Thymus (tissue), 14 donors: ENCODE measurements at places on chromosomes 6 and 20. TPM values are rescaled to one million over a fixed set of nuclear protein-coding genes. Genes with fewer than 3 reads are reported as not detected.

The DSP gene
- 40.7 TPM for total RNA-seq

The TAF4 gene
- total RNA-seq = 3.4 TPM

The SMOC2 gene
- total RNA-seq = 5.4 TPM

GRCh38 chr6:16901782-16902181, 140.5 kb upstream of the ATXN1 start:
- no peaks in the 10 kb centered on the region for H3K36me3 ChIP-seq
- DNase-seq = no peak
- H3K4me3 ChIP-seq = no peak overlapping the region
- no peaks in the 10 kb centered on the region for H3K27me3 ChIP-seq

DNA sequence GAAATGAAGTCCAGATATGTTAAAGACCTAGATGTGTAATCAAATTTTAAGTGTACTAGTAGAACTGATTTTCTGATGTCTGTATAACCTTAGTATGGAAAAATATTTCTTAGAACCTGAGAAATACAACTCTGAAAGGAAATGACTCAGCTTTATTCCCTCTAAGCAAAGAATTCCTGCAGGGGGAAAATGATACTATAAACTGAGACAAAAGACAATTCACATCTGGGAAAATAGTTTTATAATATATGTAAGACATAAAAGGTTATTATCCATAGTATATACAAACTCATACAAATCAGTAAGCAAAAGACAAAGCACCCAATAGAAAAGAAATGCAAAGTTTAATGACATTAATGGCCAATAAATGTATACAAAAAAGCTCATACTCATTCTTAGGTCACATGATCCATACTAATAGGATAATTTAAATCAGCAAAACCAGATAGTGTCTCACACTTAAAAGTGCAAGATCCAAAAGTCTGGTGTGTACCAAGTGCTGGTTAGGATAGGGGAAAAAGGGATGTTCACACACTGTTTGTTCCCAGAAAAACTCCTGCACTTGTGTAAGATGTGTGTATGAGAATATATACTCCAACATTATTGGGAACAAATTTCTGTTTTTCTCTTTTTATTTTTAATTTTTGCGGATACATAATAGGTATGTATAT, 22.6 kb downstream of the RNF217 start:
- no peaks in the 10 kb centered on the region for H3K4me1 ChIP-seq
- no peak for DNase-seq
- no peak overlapping the region for H3K4me3 ChIP-seq
- no peak overlapping the region for H3K27ac ChIP-seq
- H3K27me3 ChIP-seq = no peaks in the 10 kb centered on the region

- no peaks in the 10 kb centered on the region for H3K27me3 ChIP-seq
- H3K27ac ChIP-seq = no peak overlapping the region
- H3K36me3 ChIP-seq = no peaks in the 10 kb centered on the region
- DNase-seq = no peak
- no peak overlapping the region for H3K4me3 ChIP-seq
Measured at GRCh38 chr6:4264081-4264480, 128.7 kb upstream of the ECI2 start.

DNA sequence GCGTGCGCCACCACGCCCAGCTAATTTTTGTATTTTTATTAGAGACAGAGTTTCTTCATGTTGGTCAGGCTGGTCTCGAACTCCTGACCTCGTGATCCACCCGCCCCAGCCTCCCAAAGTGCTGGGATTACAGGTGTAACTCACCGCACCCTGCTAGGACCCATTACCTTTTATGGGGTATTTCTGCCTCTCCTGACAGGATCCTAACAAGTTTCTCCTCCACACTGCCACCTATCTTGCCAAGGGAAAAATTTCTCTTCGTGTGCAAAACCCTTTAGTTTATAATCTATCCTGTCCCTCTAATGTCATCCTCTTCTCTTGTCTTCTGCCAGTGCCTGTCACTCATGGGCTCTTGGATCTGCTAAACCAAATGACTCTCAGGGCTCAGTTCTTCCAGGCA, 1.9 kb downstream of the STMND1 start:
- H3K36me3 ChIP-seq = no peaks in the 10 kb centered on the region
- H3K27me3 ChIP-seq = peaks cover 16% of the 10 kb centered on the region
- H3K4me1 ChIP-seq = no peaks in the 10 kb centered on the region
- DNase-seq = no peak

The NOTCH4 gene
- 2.5 TPM for total RNA-seq

The FAM217A gene
- total RNA-seq = under 0.01 TPM

The CALHM6 gene
- 43.4 TPM for total RNA-seq

DNA sequence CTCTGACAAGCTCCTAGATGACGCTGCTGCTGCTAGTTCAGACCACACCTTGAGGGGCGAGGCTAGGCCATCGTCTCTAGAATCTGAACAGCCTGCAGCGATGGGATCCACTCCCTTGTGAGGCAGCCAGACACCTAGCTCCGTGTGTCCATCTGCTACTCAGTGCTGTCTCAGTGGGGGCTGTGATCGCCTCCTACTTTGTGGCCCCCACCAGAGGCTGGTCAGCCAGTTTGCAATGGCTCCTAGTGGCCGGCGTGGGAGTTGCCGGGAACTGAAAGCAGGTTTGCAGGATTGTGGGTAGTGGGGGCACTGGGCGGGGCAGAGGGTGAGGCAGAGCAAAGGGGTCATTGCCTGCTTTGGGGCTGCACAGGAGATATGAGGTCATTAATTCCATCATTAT, 2.8 kb downstream of the CCN5 start:
- no peak overlapping the region for H3K27ac ChIP-seq
- no peak overlapping the region for H3K4me3 ChIP-seq
- H3K36me3 ChIP-seq = no peaks in the 10 kb centered on the region
- no peak for DNase-seq
- no peaks in the 10 kb centered on the region for H3K27me3 ChIP-seq
- no peaks in the 10 kb centered on the region for H3K4me1 ChIP-seq

The TRIM27 gene
- total RNA-seq = 48.6 TPM

GRCh38 chr20:4113615-4114603, 98.6 kb upstream of the RNF24 start:
- no peak for DNase-seq
- no peak overlapping the region for H3K4me3 ChIP-seq
- no peaks in the 10 kb centered on the region for H3K36me3 ChIP-seq
- no peaks in the 10 kb centered on the region for H3K27me3 ChIP-seq

The STX11 gene
- 3.2 TPM for total RNA-seq

DNA sequence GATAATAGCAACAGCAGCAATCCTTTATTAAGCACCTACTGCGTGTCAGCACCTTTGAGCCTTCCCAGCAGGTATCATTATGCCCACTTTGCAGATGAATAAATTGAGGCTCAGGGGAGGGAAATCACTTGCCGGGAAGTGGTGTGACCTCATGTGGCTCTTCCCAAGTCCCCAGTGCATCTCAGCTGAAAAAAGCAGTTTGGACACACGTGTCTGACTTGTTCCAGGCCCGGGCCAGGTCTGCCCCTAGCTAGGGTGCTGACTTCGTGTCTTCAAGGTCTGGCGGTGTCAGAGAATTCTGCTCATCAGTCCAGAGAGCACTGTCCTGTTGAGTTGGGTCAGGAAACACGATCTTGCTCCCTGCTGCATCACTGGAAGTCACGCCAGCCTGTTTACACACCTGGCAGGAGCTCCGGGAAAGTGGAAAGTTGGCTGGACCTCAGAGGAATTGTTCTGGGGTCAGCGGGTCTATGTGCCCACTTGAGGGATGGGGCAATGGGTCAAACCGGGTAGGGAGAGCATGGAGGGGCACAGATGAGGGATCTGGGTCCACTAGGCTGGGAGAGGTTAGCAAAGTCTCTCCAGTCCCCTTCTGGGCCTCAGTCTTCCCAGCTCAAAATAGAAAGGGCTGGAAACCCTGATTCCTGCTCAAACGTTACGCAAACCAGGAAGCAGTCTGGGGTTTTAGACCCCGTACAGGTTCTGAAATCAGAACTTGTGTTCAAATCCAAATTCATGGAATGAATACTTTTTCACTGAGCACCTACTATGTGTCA, 10.5 kb downstream of the SLC13A3 start:
- no peak overlapping the region for H3K27ac ChIP-seq
- no peaks in the 10 kb centered on the region for H3K36me3 ChIP-seq
- no peak for DNase-seq
- H3K4me1 ChIP-seq = no peaks in the 10 kb centered on the region
- no peak overlapping the region for H3K4me3 ChIP-seq
- H3K27me3 ChIP-seq = no peaks in the 10 kb centered on the region

DNA sequence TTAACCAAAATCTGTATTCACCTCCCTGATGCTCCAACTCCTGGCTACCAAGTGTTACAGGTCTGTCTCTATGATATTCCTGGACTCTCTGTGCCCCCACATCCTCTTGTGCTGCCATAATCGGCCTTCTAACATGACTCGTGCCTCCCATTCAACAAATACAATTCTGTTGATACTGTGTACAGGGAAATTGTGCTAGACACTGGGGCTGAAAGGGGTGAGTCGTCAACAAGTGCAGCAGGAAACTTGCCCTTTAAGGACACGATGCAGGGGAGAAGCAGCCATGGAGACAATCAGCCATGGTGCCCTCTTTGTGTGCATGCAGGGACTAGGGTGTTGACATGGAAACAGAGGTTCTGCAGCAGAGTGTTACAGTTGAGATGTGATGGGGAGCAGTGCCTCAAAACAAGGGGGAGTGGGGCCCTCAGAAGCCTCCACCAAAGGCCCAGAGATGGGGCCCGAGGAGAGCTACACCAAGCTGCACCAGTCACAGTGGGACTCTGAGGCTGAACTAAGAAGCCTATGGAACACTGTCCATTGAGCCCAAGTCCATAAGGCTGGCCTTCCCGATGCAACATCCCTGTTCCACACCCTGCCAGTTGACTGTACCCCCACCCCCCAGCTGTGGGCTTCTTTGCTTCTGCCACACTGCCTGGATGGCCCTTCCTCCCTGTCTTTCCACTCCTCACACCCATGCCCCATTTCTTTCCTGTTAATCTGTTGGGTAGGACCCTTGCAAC, 3.1 kb downstream of the PCED1A start:
- H3K27me3 ChIP-seq = no peaks in the 10 kb centered on the region
- no peak for DNase-seq
- H3K27ac ChIP-seq = no peak overlapping the region
- no peaks in the 10 kb centered on the region for H3K36me3 ChIP-seq

The CST1 gene
- 2.5 TPM for total RNA-seq

- no peak overlapping the region for H3K27ac ChIP-seq
- H3K4me3 ChIP-seq = no peak overlapping the region
- no peak for DNase-seq
- H3K36me3 ChIP-seq = no peaks in the 10 kb centered on the region
Measured at GRCh38 chr20:17647391-17648314, 34.4 kb downstream of the RRBP1 start.

- peaks cover 16% of the 10 kb centered on the region for H3K4me1 ChIP-seq
- DNase-seq = no peak
- no peaks in the 10 kb centered on the region for H3K36me3 ChIP-seq
- no peaks in the 10 kb centered on the region for H3K27me3 ChIP-seq
Measured at GRCh38 chr20:41006126-41006935, 22.3 kb upstream of the TOP1 start.

The CENPW gene
- total RNA-seq = 37.6 TPM

The TBXT gene
- not detected for total RNA-seq

The POU5F1 gene
- total RNA-seq = 0.80 TPM

The MCCD1 gene
- total RNA-seq = not detected

DNA sequence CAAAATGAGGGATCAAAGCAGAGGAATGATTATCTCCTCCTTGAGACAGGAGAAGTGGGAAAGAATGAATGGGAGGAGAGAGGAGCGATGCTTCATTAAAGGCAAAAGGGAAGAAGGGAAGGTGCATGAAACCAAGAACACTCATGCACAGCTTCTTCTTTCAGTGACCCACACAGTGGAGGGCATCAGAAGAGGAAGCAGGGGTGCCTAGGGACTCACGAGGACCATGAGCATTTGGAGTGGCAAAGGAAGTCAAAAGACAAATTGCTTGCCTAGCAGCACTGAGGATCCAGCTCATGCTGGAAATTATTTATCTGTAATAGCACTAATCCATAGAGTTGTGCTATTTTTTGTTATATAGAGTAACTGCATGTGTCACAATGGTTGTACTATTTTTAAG, 66.1 kb downstream of the SMLR1 start:
- H3K27me3 ChIP-seq = no peaks in the 10 kb centered on the region
- H3K4me3 ChIP-seq = no peak overlapping the region
- H3K27ac ChIP-seq = no peak overlapping the region
- no peak for DNase-seq

The OTOR gene
- total RNA-seq = 0.19 TPM

GRCh38 chr20:16364320-16364687, 208.9 kb downstream of the KIF16B start:
- no peak overlapping the region for H3K27ac ChIP-seq
- no peak overlapping the region for H3K4me3 ChIP-seq
- no peaks in the 10 kb centered on the region for H3K36me3 ChIP-seq
- no peaks in the 10 kb centered on the region for H3K4me1 ChIP-seq
- no peaks in the 10 kb centered on the region for H3K27me3 ChIP-seq

DNA sequence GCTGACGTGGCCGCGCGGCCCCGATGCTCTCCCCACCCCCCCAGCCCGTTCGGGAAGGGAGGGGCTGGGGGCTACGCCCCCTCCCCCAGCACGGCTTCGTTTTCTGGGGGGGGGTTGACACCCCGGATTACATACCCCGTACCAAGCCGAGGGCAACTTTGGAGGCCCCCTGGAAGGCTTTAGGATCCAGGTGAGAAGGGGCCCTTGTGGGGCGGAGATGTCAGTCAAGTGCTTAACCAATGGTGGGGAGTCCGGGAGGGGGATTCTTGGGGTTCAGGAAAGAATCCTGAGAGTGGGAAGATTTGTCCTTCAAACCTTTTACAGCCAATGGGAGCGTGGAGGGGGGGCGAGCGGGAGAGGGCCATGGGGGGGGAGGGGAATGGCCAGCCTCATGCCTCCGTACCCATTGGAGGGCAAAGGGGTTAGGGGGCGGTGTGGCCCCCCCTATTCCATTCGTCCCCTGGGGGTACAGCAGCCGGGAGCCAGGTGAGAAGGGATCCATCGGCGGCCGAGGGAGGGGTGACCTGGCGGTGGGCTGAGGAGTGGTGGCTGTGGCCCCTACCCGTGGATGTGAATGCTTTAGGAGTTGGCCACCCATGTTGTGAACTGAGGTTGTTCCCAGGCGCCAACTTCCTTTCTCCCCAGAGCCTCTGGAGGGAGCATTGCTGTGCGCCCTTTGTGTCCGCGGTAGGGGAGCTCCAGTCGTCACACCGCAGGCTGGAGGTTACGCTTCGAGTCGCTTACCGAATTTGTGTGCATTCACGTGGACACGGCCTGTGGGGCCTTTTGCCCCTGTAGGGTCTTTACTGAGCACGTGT, 682 bp downstream of the BRD2 start:
- peak overlapping the region; percentile 98 for H3K27ac ChIP-seq
- peaks cover 23% of the 10 kb centered on the region for H3K36me3 ChIP-seq
- peaks cover 5% of the 10 kb centered on the region for H3K4me1 ChIP-seq
- H3K27me3 ChIP-seq = no peaks in the 10 kb centered on the region

GRCh38 chr6:126682440-126682839, 342.5 kb downstream of the CENPW start:
- no peaks in the 10 kb centered on the region for H3K27me3 ChIP-seq
- no peak for DNase-seq
- H3K27ac ChIP-seq = no peak overlapping the region
- H3K4me1 ChIP-seq = no peaks in the 10 kb centered on the region

DNA sequence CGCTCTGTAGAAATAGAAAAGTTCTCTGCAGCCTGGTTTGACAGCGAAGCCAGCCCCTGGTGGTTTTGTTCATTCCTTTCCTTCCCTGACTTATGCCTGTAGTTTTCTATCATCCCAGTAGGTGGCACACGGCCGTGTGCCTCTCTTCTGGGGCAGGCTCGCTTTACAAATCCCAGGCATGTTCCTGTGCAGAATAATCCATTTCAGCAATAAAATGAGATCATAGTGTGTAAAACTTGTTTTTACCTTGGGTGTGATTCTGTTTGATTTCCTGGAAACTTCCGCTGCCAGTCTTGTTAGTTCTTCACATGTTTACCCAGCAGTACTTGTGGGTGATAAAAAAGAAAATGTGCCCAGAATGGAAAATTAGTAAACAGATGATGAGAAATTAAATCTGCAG, 7.4 kb upstream of the INSM1 start:
- peaks cover 44% of the 10 kb centered on the region for H3K27me3 ChIP-seq
- no peak overlapping the region for H3K4me3 ChIP-seq
- no peaks in the 10 kb centered on the region for H3K36me3 ChIP-seq
- H3K4me1 ChIP-seq = no peaks in the 10 kb centered on the region
- DNase-seq = peak; percentile 39
